ENCODE measurements at places on chromosomes 2 and 18. TPM values are rescaled to one million over a fixed set of nuclear protein-coding genes. Genes with fewer than 3 reads are reported as not detected.

CDK15 gene
- 3.1 TPM for total RNA-seq

UGT1A3 gene
- total RNA-seq = not detected

CRYBA2 gene
- not detected for total RNA-seq

AGXT gene
- under 0.01 TPM for total RNA-seq

CDH7 gene
- total RNA-seq = not detected

LHCGR gene
- not detected for total RNA-seq

FEZ2 gene
- total RNA-seq = 75.1 TPM

STK17B gene
- 43.6 TPM for total RNA-seq

HOXD12 gene
- 0.33 TPM for total RNA-seq

CPLX4 gene
- total RNA-seq = not detected

TUBA3E gene
- total RNA-seq = not detected

SERPINE2 gene
- total RNA-seq = 306 TPM

CRYGD gene
- total RNA-seq = not detected

GREB1 gene
- total RNA-seq = 3.0 TPM

ME2 gene
- total RNA-seq = 70.8 TPM

HAAO gene
- 0.25 TPM for total RNA-seq

APLF gene
- total RNA-seq = 4.2 TPM

ELOA2 gene
- not detected for total RNA-seq

SLC23A3 gene
- 2.5 TPM for total RNA-seq

TMEM247 gene
- not detected for total RNA-seq

ABCB11 gene
- total RNA-seq = not detected

CYP27A1 gene
- 25.1 TPM for total RNA-seq

MSH6 gene
- 60.5 TPM for total RNA-seq

STAM2 gene
- total RNA-seq = 57.9 TPM

HNRNPLL gene
- total RNA-seq = 52.2 TPM

AQP12A gene
- total RNA-seq = not detected

DSC3 gene
- total RNA-seq = 0.12 TPM

VAPA gene
- total RNA-seq = 339 TPM

LYG2 gene
- not detected for total RNA-seq

NXPH2 gene
- not detected for total RNA-seq

CCL20 gene
- not detected for total RNA-seq

DPP10 gene
- total RNA-seq = not detected

TUBB8B gene
- total RNA-seq = not detected

FKBP1B gene
- 10.9 TPM for total RNA-seq

REG3G gene
- total RNA-seq = not detected

NEU4 gene
- not detected for total RNA-seq

RPRM gene
- total RNA-seq = under 0.01 TPM

AQP12B gene
- not detected for total RNA-seq

UBR3 gene
- total RNA-seq = 51.0 TPM

KATNAL2 gene
- 3.1 TPM for total RNA-seq

WDR35 gene
- total RNA-seq = 18.2 TPM

PXDN gene
- 102 TPM for total RNA-seq

C18orf63 gene
- total RNA-seq = not detected

DLGAP1 gene
- 0.12 TPM for total RNA-seq

NYAP2 gene
- total RNA-seq = not detected

CXCR4 gene
- total RNA-seq = 0.11 TPM

DUSP11 gene
- total RNA-seq = 23.7 TPM

ABCG8 gene
- total RNA-seq = not detected

RMDN2 gene
- total RNA-seq = 3.7 TPM

C2orf78 gene
- total RNA-seq = not detected

MAPRE2 gene
- 13.9 TPM for total RNA-seq

UGT1A6 gene
- not detected for total RNA-seq

RFTN2 gene
- total RNA-seq = 4.2 TPM

C2orf15 gene
- not detected for total RNA-seq

C1QL2 gene
- not detected for total RNA-seq

SLC5A7 gene
- total RNA-seq = not detected

BOLL gene
- not detected for total RNA-seq

FOXI3 gene
- total RNA-seq = not detected

LRRC30 gene
- not detected for total RNA-seq

HRH4 gene
- total RNA-seq = 0.12 TPM
